ENCODE measurements at places on chromosomes 1 and 21.

DNA sequence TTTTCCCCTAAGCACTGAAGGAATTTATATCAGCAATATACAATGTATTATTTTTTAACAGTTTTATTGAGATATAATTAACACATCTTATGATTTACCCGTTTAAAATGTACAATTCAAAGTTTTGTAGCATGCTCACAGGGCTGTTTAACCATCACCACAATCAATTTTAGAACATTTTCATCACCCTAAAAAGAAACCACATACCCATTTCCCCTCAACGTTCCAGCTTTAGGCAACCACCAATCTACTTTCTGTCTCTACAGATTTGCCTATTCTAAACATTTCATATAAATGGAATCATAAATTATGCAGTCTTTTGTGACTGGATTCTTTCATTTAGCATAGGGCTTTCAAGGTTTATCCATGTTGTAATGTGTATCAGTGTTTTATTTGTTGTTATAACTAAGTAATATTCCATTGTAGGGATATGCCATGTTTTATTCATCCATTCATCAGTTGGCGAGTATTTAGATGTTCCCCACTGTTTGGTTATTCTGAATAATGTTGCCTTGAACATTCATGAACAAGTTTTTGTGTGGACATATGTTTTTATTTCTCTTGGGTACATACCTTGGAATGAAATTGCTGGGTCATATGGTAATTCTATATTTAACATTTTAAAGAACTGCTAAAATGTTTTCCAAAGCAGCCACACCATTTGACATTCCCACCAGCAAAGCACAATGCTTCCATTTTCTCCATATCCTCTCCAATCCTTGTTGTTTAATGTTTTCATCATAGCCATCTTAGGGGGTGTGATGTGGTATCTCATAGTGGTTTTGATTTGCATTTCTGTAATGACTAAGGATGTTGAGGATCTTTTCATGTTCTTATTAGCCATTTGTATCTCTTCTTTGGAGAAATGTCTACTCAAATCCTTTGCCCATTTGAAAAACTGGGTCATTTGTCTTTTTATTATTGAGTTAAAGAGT is 188.5 kb downstream of the TM2D1 start:
- no peak for DNase-seq

GRCh38 chr1:115911294-115911693 is 65.0 kb upstream of the SLC22A15 start:
- no peak for DNase-seq

GRCh38 chr1:156645056-156645455 is 3.1 kb downstream of the BCAN start:
- no peak for DNase-seq

GRCh38 chr1:229984992-229985612 is 81.9 kb upstream of the GALNT2 start:
- DNase-seq: no peak

GRCh38 chr1:19764848-19765247 is 34.9 kb downstream of the TMCO4 start:
- DNase-seq: no peak

- no peak for DNase-seq
Observed at GRCh38 chr1:52925571-52926005, 1.5 kb upstream of the SCP2 start.

GRCh38 chr1:154865442-154866256 is 4.4 kb downstream of the KCNN3 start:
- DNase-seq: no peak

- no peak for DNase-seq
Observed at GRCh38 chr21:45926281-45926680, 55.3 kb upstream of the COL6A1 start.

GRCh38 chr1:3553166-3553939 is 58.0 kb downstream of the MEGF6 start:
- no peak for DNase-seq

DNA sequence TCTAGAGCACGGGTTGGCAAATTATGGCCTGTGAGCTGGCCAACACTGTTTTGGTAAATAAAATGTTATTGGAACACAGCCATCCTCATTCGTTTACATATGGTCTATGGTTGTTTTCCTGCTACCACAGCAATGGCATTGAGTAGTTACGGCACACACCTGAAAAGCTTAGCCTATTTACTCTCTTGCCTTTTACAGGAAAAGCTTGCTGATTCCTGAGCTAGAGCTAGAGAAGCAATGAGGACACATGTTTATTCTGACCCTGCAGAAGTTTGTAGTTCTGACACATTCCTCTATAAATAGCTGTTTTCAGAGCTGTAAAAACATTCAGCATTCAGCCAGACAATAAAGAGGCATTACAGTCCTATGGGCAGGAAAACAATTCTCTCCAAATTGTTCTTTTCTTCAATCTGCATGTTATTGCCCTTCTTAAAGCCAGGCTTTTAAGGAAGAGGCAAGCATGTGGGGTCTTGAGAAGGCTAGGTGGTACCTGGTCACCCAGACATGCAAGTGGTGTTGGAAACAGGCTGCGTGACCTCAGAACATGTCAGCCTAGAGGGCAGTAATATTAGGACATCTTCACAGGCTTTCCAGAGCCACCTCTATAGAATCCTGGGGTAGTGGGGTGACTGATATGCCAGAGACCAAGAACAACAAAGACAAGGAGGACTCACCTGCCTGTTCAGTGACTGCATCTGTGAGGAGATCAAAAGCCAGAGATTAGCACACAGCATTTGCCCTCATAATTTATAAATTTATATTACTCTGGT is 1.6 kb downstream of the FCRL2 start:
- no peak for DNase-seq

GRCh38 chr1:111961773-111962565 is 27.5 kb downstream of the KCND3 start:
- DNase-seq: no peak

- no peak for DNase-seq
Observed at GRCh38 chr1:184597650-184598357, 156.9 kb downstream of the EDEM3 start.

GRCh38 chr1:155466617-155466972 is 96.0 kb downstream of the ASH1L start:
- no peak for DNase-seq

DNA sequence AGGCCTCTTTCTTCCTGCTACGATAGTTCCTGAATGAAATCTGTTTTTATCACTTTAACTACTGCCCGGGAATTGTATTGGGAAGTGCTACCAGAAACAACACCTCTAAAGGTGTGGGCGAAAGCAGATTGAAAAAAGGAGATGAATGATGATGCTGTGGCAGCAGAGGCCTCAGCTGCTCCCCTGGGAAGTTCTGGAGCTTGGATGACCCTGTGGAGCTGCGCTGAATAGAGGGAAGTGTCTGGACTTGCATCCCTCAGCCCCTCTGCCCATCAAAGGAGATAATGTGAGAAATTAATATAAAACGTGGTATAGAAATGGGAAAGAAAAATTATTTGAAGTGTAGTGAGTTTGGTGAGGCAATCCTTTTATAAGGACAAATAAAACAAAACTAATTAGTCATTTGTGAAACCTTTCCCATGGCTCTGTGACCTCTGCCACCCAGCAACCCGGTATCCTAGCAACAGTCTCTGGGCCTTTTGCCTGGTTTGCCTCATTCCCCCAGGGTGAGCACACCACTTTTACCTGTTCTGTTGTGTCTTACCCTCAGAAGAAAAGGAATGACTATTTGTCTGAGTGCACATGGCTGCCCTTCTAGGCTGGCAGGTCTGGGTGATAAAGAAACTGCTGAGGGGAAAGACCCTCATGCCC is 21.3 kb downstream of the OVAAL start:
- no peak for DNase-seq

- no peak for DNase-seq
Observed at GRCh38 chr1:106498238-106498637, 558.2 kb upstream of the PRMT6 start.

DNA sequence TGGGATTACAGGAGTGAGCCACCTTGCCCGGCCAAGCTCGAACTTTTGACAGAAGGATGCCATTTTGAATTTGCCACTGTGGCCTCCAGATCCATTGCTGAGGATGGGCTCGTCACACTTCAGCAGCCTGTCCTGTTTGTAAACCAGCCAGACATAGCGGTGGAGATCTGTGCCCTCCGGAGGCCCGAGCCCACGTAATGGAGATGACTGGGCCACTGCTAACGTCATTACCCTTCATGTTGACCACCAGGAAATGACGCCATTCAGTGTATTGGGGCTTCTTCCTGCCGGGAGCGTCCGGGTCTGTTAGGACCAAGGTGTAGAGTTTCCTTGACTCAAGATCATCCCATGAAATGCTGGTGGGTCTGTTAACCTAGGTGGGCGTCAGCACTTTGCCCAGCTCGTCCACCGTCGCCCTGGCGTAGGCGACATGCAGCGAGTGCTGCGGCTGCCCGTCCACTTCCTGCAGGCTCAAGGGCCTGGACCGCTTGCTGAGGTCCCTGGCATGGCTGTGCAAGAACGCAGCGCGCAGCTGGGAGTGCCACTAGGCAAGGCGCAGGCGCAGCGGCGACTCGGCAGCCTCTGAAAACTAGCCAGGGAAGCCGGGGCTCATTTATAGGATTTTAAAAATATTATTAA is 40.8 kb downstream of the PTPRC start:
- no peak for DNase-seq

GRCh38 chr1:81467383-81467782 is 333.4 kb upstream of the ADGRL2 start:
- DNase-seq: no peak

DNA sequence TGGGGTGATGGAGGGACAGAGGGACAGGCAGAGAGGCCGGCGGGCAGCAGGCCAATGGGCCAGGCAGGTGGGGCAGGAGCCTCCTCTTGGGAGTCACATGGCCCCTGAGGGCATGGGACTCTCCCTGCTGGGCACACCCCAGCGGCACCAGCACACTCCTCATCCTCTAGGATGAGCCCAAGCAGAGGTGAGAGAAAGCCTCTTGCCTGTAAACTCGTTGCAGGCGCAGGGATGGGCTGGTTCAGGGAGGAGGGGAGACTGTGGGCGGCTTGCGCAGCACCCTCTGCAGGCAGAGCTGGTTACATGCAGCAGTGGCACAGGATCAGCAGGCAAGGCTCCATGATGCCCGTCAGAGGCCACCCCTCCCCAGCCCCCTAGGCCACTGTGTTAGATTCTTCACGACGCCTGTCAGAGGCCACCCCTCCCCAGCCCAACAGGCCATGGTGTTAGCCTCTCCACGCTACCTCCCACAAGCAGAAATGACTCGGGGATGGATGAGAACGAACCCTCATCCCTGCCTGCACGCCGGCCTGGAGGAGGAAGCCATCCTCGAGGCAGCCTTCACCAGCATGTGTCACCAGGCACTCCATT is 209.7 kb upstream of the VAMP3 start:
- DNase-seq: no peak

DNA sequence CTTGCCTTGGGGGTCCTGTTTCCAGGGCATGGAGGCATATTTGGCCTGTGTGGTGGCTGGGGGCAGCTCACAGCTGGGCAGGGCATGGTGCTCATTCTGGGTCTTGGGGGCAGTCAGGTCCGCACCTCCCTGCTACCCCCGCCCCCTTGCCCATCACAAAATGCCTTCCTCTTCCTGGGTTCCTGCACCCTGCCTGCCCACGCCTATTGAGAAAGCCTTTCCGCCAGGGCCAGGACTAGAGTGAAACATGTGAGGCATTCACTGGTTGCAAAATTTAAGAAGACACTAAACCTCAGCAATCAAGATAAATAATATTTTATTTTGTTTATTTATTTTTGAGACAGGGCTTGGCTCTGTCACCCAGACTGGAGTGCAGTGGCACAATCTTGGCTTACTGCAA is 19.7 kb downstream of the PTAFR start:
- no peak for DNase-seq

DNA sequence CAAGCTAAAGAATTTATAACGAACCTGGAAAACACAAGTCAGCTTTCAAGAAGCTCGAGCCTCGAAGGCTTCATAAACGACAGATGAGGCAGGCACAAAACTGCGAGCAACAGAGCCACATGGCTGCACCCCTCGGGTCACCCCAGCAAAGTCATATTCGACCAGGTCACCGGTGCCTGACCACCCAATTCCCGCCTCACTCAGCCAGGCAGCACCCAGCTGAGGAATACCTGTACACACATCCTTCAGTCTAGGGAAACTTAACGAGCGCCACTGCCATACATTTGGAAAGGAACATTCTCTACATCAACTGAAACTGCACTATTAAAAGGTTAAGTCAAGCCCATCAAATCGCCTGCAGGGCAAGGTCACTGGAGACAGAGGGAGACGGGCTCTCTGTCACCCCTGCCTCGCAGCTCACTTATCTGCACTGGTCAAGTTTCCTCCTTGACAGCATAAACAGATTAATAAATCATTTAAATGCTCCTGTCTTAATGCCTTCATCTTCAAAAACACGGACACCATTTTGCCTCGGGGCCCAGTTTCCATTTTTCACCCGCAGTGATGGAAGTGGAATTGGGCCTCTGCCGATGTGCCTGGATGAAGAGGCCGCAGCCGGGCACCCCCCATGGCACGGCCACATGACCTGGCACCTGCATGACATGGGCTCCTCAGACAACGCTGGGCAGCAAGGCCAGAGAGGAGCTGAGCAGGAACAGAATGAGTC is 20.6 kb downstream of the NPHP4 start:
- DNase-seq: no peak

DNA sequence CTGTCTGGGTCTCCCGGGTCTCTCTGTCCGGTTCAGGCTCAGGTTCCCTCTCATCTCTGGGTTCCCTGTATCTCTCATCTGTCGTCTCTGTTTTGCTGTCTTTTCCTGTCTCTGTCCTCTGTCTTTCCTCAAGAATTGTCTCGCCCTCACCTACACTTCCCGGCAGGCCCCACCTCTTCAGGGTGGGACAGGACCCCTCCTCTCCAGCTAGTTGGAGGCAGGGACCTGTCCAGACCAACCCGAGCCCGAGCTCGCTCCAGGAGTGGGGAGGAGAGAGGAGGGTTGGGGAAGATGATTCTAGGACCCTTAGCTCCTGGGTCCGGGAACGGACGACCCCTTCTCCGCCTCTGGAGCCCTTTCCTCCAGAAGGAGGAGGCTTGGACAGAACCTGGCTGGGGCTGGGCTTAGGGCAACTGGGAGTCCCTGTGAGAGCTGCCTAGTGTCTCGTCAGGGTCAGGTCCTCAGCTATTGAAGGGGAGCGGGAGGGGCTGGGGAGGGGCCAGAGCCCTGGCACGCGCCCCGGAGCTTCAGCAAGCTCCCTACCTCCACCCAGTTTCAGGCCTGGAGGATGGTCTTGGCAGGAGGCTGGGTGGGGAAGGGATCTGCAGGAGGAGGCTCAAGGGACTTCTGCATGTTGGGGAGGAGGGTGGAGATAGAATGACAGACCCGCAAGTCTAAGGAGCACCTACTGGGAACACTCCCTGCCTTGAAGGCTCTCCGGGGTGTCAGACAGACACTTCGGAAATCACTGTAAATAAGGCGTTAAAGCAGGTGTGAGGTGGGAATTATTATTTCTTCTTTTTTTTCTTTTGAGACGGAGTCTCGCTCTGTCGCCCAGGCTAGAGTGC is 26.3 kb upstream of the EPB41 start:
- DNase-seq: no peak

DNA sequence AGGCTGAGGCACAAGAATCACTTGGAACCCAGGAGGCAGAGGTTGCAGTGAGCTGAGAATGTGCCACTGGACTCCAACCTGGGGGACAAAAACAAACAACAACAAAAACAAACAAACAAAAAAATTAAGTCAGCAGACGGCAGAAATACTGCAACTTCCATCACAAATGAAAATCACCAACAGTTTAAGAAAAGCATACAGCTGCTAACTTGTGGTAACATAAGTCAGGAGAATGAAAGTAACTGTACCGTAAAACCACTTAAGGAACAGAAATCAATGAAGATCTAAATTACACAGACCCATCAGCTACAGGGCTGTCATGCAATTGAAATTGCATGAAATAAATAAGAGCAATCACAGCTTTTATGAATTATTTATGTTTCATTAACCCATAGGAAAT is 25.0 kb downstream of the MCOLN2 start:
- no peak for DNase-seq

GRCh38 chr1:228393268-228393701 is 13.3 kb downstream of the TRIM11 start:
- DNase-seq: no peak
